ENCODE measurements at places on chromosomes 5 and 9.

DNA sequence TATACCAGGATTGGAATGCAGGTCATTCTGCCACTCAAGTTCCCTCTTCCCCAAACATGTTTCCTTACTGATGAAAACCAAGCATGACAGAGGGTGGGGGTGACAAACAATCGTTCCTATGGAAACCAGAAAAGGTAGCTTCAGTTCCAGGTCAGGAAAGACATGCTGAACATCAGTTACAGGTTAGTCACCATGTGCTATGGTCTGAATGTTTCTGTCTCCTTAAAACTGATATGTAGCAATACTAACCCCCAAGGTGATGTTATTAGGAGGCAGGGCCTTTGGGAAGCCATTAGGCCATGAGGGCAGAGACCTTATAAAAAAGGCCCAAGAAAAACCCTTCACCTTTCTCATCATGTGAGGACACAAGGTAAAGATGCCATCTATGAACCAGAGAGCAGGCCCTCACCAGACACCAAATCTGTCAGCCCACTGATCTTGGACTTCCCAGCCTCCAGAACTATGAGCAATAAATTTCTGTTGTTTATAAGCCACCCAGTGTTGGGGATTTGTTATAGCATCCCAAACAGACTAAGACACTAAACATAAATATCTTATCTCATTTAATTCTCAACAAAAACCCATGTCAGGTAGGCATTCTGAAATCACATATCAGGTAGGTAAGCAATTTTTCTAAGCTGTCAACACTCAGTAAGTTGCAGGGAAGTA is 15.7 kb upstream of the SH3RF2 start:
- no peak for DNase-seq

GRCh38 chr9:37324261-37324683 is 98.2 kb upstream of the GRHPR start:
- DNase-seq = no peak

GRCh38 chr5:14145435-14146334 is 2.5 kb downstream of the TRIO start:
- no peak for DNase-seq

DNA sequence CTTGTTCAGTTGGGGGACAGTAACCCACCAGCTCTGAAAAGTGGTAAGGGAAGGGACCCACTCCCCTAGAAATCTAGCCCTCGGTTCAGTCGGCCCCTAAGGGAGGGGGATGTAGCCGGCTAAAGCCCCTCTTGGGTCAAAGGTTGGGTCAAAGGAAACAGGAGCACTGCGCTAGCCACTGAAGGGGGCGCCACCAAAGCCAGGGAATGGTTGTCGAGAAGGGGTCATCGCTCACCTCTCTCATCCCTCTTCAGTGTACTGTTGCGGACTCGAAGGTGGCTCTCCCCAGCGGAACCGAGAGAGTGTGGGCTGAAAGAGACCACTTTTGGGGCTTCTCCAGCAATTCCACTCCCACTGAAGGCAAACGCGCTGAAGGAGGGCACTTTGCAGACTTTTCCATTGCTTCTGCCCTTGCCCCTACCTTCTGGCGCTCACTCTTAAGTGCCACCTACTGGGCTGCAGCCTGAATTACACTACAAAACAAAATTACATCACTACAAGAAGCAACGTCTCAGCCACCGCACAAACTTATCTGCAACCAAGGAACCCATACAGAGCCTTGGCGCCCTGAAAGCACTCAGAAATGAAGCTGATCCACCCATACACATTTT is 396.9 kb downstream of the PDE4D start:
- no peak for DNase-seq

GRCh38 chr9:123311250-123311752 is 42.9 kb upstream of the STRBP start:
- no peak for DNase-seq
